ENCODE measurements at places on chromosomes 2 and 18. TPM values are rescaled to one million over a fixed set of nuclear protein-coding genes. Genes with fewer than 3 reads are reported as not detected.

DPP4 gene
- total RNA-seq = 40.2 TPM

RESP18 gene
- total RNA-seq = not detected

CHRND gene
- not detected for total RNA-seq

NEU4 gene
- total RNA-seq = 0.14 TPM

RIT2 gene
- total RNA-seq = not detected

ASAP2 gene
- total RNA-seq = not detected

GLI2 gene
- total RNA-seq = not detected

DLGAP1 gene
- total RNA-seq = 0.17 TPM

ATG16L1 gene
- total RNA-seq = 81.1 TPM

CCDC148 gene
- total RNA-seq = not detected

KHK gene
- 8.6 TPM for total RNA-seq

IL18R1 gene
- total RNA-seq = 11.0 TPM

INHBB gene
- total RNA-seq = not detected

LINC00305 gene
- not detected for total RNA-seq

SFTPB gene
- total RNA-seq = not detected

SULT1C2 gene
- total RNA-seq = 0.06 TPM

DNA sequence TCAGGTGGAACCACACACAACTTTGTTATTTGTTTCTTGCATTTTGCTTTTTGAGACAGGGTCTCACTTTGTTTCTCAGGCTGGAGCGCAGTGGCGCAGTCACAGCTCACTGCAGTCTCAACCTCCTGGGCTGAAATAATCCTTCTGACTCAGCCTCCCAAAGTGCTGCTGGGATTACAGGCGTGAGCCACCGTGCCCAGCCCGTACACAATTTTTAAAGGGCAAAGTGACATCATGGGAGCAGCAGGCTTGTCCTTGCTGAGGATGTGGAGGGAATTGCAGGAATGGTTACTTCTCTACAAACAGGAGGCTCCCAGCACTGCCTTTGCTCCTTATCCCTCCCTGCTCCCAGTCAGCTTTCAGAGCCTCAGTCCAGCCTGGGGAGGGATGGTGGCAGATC lies 355.9 kb upstream of the KLHL29 start:
- DNase-seq = no peak

DNA sequence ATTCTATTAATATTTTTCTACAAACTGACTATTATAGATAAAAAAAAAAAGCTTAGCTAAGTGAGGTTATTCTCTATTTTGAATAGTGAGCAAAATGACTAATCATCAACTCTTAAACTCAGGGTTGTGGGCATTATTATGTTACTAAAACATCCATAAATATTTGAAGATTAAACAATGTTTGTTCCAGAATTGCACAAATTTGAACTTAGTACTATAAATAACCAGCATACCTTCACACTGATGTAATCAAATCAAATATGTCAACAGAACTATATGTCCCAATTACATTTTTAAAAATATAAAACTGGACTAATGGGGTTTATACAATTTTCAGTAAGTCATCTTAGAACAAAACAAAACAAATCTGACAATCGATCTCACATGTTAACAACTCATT lies 800.9 kb downstream of the LRP1B start:
- no peak for DNase-seq

DNA sequence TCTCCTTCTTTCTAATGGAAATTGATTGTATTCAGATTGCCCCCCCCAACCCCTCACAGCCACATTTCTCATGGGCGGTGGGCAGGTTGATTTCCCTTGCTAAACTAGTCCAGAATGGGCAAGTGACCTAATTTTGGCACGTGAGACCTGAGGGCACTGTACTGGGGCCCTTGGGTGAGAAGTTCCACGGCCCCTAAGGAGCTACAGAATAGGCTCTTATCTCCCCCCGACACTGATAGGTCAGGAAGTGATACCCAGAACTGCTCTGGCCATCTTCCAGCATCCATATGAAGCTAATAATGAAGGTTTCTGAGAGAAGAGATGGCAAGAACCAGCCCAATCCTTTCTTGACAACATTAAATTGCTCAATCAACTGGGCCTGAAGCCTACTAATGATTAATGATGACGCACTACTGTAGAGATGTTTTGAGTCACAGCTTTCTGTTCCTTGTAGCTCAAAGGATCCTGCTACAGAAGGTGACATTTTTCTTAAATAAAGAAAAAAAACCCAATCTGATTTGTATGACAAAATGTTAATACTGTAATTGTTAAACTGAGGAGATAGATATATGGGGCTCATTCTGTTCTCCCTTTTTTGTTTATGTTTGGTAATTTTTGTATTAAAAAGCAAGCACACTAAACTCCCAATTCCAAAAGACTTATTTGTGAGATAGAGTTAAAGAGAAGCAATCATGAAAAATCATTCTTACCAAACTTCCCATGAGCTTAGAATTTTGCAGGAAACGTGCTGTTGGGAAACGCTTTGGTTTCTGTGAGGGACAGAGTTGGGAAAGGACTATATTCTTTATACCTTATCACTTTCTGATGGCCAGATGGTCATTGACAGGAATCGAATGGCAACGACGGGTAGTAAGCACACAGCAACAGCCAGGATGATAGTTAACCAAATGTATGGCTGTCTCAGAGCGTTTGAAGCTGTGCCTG lies 28.2 kb upstream of the NARS1 start:
- DNase-seq = no peak

GRCh38 chr2:203167751-203168150 lies 71.1 kb upstream of the CYP20A1 start:
- DNase-seq = no peak

DNA sequence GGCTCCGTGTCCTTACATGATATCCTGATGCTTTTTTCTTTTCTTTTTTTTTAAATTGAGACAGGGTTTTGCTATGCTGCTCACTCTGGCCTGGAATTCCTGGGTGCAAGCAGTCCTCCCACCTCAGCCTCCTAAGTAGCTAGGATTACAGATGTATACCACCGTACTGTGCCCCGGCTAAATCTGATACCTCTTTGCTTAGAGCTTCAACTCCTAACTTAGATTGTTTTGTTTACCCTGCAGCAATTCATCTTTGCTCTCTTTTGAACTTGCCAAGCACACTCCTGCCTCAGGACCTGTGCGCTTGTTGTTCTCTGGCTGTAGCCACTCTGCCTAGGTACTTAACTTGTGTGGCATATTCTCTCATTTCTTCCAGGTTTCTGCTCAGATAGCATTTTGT lies 24.5 kb downstream of the RAB10 start:
- no peak for DNase-seq

DNA sequence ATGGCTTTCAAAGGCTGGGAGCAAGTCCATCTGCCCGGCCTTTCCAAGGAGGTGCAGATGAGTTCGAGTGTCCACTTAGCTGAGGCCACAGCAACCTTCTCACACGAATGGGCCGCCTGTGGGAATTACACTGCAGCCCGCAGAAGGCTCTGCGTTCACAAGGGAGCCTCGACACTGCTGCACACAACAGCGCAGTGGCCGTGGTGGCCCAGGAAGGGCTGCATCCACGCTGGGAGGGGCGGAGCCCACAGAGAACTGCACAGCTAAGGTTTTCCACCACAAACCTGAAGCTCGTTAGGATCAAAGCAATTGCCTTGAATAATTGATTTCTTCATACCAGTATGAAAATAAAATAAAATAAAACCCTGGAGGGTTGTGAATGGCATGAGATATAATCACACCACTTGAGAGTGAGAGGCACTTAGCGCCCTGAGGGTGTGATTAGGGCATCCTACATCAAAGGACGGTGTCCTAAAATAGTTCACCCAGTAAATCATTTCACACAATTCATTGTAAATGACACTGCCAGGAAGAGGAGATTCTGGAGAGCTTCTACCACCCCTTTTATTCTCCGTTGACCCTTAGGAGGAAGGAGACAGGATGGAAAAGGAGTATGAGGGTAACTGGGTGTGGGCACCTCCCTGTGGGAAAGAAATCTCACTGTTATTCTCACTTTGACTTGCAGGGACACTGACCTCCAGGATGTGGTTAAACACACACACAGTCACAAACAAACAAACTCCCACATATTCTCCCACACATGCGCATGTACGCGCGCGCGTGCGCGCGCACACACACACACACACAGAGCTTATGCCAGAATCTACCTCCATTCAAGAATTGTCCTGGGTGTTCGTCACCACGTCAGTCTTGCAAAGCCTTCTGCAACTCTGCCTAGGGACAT lies 256.6 kb upstream of the ID2 start:
- DNase-seq = no peak

DNA sequence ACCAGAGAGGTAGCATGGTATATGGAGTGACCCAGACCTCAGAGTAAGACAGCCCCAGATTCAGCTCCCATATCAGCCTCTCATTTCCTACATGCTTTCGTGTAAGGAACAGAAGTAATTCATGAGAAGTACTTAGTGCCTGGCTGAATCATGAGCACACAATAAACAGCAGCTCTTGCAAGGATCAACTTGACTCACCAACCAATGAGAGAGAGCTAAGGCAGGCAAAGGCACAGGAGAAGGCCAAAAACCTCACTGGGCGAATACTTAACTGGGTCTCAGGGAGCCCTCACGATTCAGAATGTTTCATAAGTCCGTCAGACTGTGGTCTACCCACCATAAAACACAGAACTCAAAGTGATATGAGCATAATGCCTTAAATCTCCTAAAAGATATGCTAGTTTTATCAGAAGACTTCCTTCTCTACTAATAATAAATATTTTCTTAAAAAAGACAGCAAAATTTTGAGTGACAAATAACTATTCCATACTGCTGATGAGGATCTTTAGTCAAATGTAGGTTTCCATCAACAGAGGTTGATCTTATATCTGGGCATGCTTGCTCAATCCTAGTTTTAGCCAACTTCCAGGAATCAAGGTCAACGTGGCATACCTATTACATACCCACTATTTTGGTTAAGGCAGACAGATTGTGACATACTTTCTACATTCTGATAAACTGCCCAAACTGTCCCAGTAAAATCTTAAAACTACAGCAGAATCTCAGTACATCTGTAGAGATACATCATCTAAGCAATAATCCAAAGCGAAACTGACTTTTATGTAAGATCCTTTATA lies 34.9 kb downstream of the IMMT start:
- no peak for DNase-seq

- no peak for DNase-seq
Measured at GRCh38 chr2:65357095-65357958, 75.1 kb downstream of the SPRED2 start.

DNA sequence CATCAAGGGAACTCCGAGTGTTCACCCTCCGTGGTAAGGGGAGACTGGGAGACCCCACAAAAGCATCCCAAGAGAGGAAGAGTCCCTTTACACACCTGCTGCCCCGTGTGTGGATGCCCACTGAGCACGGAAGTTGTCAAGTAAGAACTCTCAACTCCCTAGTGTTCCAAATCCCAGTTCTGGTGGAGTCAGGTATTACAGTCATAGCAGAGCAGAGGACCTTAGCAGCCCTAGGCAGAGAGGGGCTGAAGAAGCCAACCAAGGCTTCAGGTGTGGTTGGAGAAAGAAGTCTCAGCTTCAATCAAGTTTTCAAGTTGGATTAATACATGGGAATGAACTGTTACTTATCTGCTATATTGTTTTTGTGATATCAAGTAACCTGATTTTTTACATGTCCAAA lies 512.5 kb downstream of the RNF144A start:
- no peak for DNase-seq

GRCh38 chr18:3044931-3045698 lies 32.2 kb upstream of the LPIN2 start:
- DNase-seq = no peak

DNA sequence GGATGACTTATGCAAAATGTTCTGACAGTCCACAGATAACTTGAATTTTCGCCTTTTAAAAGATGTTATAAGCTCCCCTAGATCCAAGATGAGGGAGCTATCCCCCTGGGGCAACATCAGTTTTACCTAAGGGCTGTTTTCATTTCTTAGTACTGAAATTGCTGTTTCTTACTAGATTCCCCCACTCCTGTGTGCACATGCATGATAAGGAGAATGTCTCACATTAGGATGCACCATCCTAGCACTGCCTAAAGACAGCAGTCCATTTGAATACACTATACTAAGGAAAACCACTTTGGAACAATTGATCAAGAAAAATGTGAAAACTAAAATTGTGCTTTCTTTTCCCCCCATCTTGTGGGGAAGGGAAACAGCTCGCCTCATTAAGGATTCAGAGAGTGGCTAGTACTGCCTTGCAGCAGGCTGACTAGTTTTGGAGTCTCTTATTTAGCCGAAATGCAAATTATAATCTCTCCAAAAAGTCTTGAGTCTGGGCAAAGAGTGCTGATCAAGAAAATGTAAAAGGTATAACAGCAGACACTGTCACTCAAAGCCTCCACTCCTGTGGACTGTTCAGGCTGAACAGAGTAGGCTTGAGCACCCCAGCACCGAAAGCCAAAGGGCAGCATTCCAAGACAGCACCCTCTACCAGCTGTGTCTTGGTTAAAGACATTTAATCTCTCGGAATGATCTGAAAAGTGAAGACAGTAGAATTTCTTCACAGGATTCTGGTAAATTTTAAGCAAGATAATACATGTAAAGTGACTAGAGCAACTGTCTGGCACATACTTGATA lies 65.0 kb downstream of the ZNF385B start:
- DNase-seq = no peak

- no peak for DNase-seq
Measured at GRCh38 chr2:109613081-109613921, 465 bp downstream of the SEPTIN10 start.

GRCh38 chr18:26618135-26618534 lies 69.8 kb upstream of the KCTD1 start:
- no peak for DNase-seq

DNA sequence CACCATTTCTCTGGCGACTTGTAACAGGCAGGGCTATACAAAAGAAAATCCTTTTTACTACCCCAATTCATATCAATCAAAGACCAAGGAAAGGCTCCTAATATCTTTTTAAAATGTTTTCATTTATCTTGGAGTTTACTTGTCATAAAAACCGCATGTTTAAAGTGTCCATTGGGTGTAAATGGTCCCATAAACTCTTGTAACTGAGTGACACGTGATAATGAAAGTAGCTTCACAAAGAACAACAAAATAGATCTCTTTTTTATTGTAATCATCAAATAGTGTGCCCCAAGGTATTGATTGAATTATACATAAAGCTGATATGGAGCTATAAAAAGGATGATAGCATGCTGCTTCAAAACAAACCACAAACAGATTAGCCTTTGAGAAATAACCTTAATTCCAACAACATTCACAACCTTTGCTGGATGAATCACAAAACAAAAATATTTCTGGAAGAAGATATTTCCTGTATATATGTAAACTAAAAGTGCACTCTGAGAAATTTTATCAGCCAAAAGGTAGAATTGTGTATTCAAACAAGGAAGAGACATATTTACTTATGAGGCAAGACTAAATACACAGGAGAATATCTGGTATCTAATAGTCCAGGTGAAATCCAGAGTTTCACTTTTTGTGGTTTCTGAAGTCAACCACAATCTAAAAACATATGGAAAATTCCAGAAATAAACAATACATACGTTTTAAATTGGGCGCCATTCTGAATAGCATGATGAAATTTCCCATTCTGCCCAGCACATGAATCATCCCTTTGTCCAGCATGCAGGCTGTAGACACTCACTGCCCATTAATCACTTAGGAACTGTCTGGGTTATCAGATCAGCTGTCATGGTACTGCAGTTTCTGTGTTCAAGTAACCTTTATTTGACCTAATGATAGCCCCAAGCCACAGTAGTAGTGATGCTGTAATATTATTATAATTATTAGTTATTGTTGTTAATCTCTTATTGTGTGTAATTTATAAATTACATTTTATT lies 237.5 kb downstream of the PIK3C3 start:
- no peak for DNase-seq

GRCh38 chr2:96463119-96463518 lies 42.0 kb downstream of the NEURL3 start:
- no peak for DNase-seq

All from CD4-positive, alpha-beta memory T cell (primary cell).